Hypothalamus (tissue), 51 donors: ENCODE measurements at places on chromosomes 16 and 17.
A peak's percentile ranks its signal among the peaks of the same experiment; 100 is the strongest.

GRCh38 chr17:81322271-81323082, 27.4 kb upstream of the SLC38A10 start:
- DNase-seq = no peak

DNA sequence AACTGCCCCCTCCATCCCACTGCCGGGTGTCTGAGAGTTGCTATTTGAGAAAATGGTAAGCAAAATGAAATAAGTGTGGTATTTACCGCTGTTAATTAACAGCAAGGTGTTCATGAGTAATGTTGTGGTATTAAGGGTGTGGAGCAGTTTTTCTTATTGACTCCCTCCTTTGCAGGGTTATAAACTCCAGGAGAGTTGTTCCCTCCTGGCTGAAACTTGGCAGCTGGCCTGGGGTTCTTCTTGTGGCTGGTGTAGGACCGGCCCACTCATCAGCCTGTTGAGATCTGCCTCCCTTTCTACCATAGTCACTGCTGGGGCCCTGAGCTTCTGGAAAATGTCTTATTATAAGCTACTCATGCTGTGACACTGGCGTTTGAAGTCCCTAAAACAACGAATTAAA, 128.6 kb downstream of the SOX9 start:
- DNase-seq = no peak

- no peak for DNase-seq
Observed at GRCh38 chr16:70267516-70267915, 15.8 kb upstream of the EXOSC6 start.

DNA sequence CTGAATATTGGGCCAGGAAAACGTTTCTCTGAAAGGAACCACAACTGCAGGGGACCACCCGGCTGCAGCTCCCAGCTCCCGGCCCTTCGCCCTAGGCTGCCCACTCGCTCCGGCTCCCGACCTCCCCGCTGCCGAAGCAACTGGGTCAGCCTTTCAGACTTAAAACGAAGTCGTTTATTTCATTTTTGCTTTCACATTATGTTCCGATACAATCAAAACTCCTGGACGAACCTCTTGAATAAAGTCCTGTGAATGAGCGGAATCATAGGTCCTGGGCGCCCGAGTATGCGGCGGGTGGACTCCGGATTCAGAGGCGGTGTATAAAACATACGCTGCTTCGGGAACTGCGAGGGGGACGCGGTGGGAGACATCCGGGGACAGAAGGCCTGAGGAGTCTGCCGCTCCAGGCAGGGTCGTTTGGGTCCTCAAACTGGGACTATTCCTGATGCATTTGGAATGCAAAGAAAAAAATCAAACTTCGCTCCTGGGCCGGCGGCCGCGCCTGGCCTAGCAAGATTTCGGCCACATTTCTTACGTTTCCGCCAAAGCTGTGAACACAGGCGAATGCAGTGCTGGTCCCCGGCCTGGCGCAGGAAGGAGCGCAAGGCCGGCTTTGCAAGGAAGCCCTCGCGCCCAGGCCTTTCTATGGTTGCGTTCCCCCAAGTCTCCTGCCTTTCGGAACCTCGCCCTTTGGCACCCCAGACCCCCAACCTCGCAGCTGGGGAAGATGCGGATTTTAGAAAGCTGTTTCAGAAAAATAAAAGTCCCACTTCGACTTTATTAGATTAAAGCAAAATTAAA, 3.7 kb downstream of the CBLN1 start:
- DNase-seq = no peak

GRCh38 chr17:72863526-72864211, 228.8 kb downstream of the SLC39A11 start:
- DNase-seq = no peak

- DNase-seq = no peak
Observed at GRCh38 chr16:72824761-72825160, 223.2 kb downstream of the ZFHX3 start.

DNA sequence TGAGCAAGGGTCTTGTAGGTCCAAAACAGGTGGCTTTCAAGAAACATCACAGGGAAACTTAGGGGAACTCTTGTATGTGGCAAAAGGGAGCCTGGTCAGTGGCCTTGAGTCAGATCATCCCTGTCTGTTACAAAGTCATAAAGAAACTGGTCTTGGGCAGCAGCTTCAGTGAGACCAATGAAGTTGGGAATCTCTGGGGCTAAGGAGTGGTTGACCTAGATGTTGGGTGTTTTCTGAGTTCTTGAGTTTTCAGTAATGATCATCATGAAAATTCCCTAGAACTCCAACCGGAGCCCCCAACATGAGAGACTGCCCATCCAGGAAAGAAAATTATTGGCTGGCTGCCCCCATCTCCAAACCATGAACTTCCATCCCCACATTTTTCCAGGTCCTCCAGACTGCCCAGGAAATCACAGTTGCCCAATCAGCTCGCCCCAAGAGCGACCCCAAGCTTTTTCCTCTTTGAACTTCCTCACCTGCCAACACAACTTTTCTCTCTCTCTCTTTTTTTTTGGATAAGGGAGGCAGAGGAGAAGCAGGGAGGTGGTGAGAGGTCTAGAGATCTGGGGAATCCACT, 3.9 kb downstream of the CCR7 start:
- DNase-seq = no peak

- no peak for DNase-seq
Observed at GRCh38 chr17:47676510-47677165, 17.3 kb upstream of the TBKBP1 start.

DNA sequence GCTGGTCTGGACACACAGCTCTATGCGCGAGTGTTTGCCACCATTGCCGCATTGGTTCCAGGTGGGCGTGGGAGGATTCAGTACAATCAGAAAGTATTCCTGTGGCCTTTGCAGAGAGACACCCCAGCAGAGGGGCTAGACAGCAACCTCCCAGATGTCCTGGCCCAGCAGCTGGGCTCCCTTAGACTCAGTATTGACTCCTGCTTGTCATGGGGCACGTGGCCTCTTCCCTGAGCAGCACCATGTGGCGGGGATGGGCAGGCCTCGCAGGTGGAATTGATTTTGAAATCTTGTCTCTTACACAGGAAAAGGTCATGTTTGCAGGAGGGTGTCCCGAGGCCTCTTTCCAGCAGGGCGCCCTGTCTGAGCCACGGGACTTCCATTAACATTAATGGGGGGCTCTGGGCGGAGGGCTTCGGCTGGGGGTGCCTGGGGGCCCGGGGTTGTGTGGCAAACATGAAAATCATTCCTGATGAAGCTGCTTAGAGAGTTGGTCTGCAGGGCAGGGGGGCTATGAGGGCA, 96.4 kb downstream of the C16orf78 start:
- no peak for DNase-seq

DNA sequence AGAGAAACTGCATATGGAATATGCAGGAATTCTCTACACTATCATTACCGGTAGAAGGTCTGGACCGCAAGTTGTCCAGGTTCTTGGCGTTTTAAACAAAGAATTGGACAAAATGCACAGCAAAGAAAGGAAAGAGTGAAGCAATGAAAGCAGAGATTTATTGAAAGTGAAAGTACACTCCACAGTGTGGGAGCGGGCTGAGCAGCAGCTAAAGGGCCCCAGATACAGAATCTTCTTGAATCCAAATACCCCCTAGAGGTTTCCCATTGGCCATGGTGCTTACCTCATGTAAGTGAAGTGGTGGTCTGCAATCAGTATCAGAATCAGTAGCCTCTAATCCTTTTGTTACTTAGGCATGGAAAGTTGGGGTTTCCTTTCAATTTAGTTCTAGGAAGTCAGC, 178.5 kb upstream of the IRX3 start:
- no peak for DNase-seq

DNA sequence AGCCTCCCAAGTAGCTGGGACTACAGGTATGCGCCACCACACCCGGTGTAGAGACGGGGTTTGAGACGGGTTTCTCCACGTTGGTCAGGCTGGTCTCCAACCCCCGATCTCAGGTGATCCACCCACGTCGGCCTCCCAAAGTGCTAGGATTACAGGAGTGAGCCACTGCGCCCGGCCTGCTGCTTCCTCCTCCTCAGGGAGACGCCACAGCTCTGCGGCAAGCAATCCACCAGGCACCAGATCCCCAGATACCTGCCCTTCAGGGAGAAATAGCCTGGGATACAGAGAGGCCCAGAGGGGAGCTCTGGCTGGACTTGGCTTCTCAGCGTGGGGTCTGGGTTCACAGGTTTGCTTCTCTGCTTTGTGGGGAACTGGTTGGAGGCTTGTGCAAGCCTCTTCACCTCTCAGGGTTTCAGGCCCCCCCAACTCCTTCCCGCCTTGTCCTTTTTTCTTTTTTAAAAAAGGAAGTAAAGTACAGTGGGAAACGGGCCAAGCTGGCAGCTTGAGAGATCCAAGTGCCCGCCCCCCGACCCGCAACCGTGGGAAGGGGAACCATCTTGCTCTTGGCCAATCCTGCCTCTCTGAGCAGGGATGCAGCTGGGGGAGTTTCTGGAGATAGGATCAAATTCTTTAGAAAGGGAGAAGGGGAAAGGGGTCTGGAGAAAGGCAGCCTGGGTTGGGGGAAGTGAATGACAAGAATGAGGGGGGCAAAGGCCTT, 2.6 kb upstream of the SPHK1 start:
- DNase-seq = no peak

GRCh38 chr17:76104896-76105231, 1.3 kb upstream of the EXOC7 start:
- no peak for DNase-seq

GRCh38 chr17:27306276-27306835, 12.4 kb downstream of the WSB1 start:
- no peak for DNase-seq

DNA sequence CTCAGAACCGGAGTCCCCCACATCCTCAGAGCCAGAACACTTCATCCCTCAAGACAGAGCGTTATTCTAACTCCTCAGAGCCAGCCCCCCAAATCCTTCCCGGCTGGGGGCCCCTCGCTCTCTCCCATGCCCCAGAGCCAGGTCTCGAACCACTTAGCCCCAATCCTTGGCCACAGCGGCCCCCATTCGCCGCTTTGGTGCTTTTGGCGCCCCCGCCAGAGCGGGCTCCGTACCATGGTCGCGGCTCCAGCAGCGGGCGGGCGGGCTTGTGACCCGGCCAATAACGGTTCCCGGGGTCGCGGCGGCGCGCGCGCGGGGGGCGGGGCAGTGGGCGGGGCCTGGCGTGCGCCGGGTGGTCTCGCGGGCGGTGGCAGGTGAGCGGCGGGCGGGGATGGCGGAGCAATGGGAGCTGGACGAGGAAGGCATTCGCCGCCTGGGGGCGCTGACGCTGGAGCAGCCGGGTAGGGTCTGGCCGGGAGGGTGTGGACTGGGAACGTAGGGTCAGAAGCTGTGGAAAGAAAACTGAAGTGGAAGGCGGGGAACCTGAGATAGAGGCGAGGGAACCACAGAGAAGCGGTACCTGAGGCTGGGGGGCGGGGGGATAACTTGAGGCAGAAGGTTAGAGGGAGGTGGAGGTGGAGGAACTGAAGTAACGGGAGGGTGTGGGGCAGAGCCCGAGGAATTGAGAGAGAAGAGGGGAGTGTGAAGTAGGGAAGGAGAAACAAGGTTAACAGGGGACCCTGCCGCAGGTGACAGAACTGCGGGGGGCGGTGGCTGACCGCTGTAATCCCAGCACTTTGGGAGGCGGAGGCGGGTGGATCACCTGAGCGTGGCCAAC, at the start of the genes KCTD19 and LRRC36:
KCTD19 (minus strand) TSS at position 270 of the 838 bp plus-strand sequence; CDS start at position 236, 34 bp downstream.
LRRC36 (plus strand) TSS at position 344 of the 838 bp plus-strand sequence; CDS start at position 392, 48 bp downstream.
- DNase-seq = peak; percentile 48

DNA sequence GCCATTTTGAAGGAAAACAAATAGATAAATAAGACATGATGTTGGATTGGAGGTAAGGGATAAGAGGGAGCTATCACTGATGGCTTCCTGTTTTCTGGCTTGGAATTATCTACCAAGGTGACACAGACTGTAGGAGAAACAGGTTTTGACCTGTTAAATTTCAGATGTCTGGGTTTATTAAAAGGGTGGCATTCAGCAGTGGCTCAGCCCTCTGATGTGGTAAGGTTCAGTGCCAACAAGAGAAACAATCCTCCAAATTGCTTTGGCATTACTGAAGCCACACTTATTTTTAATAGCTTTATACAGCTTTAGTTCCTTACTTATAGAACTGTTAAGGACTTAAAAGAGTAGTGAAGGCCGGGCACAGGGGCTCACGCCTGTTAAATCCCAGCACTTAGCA, 37.0 kb upstream of the AKAP1 start:
- DNase-seq = no peak

DNA sequence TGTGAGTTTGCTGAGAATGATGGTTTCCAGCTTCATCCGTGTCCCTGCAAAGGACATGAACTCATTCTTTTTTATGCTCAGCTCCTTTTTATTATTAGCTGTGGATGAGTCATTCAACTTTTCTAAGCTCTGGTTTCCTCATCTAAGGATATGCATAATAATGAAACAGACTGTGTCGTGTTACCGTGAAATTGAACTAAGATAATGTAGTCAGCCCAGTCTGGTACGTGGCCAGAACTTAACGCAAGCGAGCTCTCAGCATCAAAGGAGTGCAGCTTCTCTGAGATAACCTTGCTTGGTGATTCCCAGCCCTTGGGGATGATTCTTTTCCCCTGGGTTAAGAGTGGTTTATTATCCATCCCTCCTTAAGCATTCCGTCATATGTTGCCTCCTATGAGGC, 454.3 kb upstream of the EEF2KMT start:
- no peak for DNase-seq

GRCh38 chr17:17062866-17063265, 20.6 kb downstream of the MPRIP start:
- DNase-seq = no peak
